ENCODE measurements at places on chromosomes 5 and 9.

- no peak for DNase-seq
Observed at GRCh38 chr5:159096243-159096923, 3.3 kb downstream of the EBF1 start.

DNA sequence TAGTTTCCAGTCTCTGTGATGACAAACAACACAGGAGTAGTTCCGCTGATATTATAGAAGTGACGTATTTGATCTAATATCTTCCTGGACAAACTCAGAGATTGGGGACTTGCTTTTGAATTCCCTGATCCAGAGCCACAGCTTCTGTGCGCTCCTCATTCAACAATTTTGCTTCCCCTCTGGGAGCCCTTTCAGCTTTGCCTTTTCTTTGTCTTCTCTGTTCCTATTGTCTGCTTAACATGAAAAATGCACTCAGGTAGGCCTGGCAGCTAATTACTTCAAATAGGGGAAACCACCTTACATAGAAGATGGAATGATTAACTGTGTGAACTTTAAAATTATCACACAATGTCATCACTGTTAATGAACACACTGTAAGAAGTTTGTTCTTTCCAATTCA, 192.9 kb downstream of the EPB41L4A start:
- DNase-seq, result no peak

- DNase-seq, result no peak
Observed at GRCh38 chr9:29144476-29144875, 1571.2 kb upstream of the C9orf72 start.

DNA sequence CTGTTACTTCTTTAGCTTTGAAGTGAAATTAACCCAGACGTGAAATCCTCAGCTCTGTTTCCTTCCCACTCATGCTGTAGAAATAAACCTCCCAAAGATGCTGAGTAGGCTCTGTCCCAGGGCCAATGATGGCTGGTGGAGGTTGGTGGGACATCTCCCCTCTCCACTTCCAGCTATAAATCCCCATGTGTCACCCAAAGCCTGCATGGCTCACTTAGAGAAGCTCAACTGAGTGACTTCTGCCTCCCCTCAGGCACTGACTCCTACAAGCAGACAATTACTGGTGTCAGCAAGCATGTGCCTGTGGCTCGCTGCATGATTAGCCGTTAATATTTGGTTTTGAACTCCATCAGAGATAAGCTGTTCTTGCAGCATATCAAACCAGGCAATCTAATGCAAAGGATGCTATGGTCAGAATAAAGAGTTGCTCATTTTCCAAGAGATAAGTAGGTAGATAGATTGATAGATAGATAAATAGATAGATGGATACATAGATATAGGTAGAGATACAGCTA, 569.5 kb upstream of the WWC1 start:
- no peak for DNase-seq

- no peak for DNase-seq
Observed at GRCh38 chr5:148620091-148620490, 34.2 kb downstream of the HTR4 start.

- DNase-seq, result no peak
Observed at GRCh38 chr5:50730336-50730735, 63.9 kb downstream of the PARP8 start.

DNA sequence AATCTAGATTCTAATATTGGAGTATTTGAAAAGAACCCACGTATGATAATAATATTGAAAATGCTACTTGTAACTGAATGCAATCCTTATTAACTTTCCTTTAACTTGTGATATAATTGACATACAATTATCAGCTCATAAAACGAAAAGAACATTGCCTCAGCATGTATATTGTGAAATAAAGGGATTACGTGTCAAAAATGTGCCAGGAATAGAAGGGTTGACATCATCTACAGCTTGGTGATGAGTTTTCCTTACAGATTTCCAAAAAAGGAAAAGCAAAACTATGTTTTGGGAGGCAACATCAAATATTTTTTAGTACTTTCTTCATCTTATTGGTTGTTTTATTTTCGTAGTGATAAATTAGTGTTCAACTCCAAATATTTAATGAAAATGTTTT, 266.0 kb upstream of the PTGER4 start:
- DNase-seq, result no peak

GRCh38 chr9:14311956-14312685, 1.8 kb downstream of the NFIB start:
- DNase-seq, result no peak

DNA sequence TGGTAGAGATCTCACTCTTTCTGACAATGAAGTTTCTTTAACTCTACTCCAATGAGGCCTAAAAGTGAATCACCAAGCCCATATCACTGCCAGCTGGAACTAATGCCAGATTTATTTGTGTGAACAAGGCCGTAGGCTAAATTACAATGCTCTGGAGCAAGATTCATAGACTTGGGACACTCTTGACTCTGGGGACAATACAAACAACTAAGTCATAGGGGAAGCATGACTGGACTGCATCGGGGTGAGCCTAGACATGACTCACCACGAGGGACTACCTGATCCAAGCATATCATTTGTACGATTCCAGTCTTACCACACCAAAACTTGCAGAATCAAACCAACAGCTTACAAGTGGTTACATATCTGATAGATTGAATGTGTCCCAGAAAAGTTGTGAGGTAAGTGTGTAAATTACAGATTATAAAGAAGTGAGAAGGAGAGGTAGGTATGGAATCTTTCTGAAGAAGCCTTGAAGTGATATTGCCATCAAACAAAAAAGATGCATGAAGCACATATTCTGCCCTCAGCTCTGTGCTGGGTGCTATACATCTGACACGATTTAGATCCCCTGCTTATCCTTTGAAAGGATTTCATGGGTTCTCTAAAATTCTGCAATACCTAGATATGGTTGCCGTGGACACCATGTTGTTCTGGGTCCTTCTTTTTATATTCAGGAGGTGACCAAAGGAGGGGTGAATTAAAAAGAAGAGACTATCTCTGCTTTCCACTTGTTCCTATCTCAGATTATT, 199.3 kb upstream of the PDE4D start:
- no peak for DNase-seq

DNA sequence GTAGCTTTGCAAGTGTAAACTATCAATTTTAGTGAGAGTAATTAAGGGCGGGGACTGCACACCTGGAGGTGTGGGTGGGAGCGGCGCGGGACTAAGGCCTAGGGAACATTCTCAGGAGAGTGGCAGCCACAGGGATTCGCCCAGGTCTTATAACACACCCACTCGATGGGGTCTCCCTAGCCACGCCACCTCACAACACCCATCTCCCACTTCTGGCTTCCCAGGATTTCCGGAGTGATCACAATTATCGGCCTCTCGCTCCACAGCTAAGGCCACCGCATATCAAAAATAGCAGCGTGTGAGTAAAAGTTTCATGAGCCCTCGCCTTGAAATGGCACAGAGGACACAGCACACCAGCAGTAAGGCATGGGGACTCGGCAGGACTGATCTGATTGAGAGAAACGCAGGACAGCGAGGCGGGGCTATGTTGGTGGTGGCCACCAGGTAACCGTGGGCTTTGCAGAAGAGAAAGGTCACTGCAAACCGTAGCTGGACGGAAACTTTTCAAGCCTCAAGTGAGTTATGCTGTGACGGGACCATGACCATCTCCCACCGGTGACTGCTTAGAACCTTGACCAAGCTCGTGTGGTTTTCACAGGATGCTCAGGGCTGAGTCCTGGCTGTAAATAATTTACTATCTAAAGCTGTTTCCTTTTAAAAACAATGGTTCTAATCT, 1.1 kb upstream of the LPAR1 start:
- DNase-seq, result no peak

DNA sequence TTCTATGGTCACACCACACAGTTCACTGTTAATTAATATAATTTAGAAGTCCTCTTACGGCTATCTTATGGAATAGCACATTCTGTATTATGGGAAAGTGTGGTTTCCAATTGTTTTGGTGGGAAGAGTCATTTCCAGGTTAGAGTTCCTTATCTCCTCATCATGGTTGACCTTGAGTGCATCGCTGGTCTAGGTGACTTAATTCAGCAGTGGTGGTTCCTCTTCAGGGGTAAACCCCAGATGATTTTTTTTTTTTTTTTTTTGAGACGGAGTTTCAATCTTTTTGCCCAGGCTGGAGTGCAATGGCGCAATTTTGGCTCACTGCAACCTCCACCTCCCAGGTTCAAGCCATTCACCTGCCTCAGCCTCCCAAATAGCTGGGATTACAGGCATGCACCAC, 106.9 kb downstream of the UGCG start:
- DNase-seq, result no peak

- no peak for DNase-seq
Observed at GRCh38 chr5:65577141-65577540, 14.0 kb downstream of the PPWD1 start.

- no peak for DNase-seq
Observed at GRCh38 chr5:171705830-171706468, 79.7 kb upstream of the SMIM23 start.

GRCh38 chr5:136141561-136141960, 8.9 kb downstream of the SMAD5 start:
- no peak for DNase-seq

DNA sequence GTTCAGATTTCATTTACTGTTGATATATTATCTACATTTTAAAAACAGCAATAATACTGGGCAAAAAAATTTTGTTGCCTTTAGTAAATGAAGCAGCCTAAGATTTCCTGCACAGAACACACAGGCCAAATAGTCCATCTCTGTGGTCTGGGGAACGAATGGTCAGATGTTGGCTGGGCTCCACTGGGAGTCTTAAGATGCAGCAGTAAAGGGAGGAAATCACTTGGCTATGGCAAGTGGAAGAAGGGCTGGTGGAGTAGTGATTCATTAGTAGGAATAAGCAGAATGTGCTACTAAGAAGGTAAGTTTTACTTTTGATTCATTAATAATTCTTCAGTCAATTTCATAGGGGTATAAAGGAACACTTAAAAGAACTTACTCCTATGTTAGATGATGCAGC, 91.1 kb upstream of the ARRDC3 start:
- DNase-seq, result no peak

DNA sequence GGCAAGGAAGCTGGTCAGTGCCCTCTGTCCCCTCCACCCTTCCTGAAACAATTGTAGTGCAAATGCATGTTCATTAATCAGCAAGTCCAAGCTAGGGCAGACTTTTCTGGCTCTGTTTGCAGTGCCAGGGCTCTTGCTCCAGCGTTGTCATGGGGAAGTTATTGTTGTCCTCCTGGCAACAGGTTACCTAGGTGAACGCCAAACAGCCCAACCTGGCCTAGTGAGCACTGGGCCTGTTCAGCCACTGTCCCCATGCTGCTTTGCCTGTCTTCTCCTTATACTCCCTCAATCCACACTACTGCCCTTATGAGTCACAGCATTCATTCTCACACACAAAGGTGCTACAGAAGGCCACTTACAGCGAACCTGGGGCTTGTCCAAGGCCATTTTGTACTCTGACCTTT, 34.5 kb upstream of the GLIS3 start:
- DNase-seq, result no peak

DNA sequence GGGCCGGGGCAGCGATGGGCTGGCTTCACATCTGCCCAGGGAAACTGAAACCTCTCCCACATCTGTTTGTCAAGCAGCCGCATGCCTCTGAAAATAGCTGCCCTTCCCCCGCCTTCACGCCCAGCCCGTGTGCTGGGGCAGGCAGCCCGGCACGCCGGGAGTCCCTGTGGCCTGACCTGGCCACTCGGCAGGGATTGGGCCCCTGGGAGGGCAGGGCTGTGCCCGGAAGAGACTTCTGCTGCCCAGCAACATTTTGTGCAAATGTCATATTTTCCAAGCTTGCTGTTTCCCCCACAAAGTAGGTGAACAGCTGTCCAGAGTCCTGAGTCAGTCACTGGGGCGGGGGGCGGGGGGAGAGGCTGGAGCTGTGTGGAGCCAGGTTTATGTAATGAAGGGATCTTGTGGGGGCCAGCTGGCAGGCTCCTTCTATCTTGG, 8.2 kb downstream of the COL27A1 start:
- no peak for DNase-seq

DNA sequence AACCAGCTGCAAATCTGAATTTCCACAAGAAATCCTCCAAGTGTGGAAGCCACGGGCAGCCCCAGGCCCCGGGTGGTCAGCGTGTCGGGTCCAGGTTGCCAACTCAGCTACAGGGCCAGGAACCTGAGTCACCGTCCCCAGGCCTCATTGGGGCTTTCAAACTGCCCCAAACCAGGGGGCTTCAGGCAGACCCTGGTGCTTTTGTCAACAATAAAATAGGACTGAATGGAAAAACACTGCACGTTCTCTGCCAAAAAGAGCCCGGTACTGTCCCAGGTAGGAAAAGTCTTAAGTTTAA, 24.0 kb downstream of the GFPT2 start:
- no peak for DNase-seq

DNA sequence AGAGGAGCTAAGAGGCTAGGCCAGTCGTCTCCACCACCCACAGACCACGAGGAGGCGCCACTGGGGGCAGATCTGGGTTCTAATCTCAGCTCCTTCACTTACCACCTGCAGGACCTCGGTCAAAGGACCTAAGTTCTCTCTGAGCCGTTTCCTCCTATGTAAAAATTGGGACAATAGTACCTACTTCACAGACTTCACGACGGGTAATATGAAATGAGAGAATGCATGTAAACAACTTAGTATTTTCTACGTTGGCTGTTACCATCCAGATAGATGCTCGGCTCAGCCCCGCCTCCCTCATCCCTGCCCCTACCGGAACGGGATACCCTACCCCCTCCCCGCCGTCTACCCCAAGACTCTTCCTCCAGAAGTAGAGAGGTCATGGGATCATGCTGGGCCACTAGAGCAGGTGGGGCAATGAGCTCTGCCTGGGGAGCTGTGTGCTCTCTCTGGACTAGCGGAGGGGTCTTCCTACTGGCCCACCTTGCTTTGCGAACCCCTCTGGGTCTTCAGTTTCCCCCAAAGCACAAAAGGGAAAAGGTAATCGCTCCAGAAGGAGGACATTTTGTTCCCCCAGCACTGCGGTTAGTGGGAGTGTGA, 541 bp downstream of the GNPDA1 start:
- DNase-seq, result peak; percentile 58

- no peak for DNase-seq
Observed at GRCh38 chr5:103247118-103247517, 11.4 kb upstream of the MACIR start.

DNA sequence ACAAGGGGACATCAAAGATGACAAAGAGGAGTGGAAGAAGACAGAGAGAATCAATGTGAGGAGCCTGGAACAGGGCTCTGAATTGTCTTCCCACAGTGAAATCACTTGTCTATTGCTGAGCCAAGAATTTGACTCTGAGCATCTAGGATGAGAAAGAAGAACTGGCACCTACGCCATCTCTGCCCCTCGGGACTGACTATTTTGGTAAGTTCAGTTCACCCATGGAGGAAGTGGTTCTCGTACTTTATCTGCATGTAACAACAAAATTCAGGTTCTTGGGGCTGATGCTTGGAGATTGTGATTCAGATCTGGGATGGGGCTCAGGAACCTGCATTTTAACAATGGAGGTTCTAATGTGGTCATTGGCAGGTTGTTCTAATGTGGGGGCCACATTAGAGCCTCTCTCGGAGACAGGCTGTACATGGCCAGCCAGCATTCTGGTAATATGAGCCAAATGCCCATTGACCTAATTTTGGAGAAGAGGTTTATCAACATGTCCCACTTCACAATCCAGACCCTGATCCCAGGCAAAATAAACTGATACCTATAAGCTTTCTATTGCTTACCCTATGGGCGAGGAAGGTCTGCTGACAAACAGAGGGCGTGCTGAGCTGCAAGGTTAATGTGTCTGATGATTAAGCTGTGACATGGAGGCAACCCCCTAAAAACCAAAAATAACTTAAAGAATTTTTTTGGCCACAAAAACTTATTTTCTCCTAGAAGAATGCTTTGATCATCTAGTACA, 2.7 kb upstream of the IL12B start:
- DNase-seq, result no peak

Data from CD4-positive, alpha-beta T cell treated with Interleukin-2 at 100 ng/mL for 4 hours (primary cell).